Pancreas (tissue), 10 donors: ENCODE measurements at places on chromosomes 1 and 21.

GRCh38 chr1:93771843-93772242 is 90.2 kb upstream of the BCAR3 start:
- no peak for DNase-seq

DNA sequence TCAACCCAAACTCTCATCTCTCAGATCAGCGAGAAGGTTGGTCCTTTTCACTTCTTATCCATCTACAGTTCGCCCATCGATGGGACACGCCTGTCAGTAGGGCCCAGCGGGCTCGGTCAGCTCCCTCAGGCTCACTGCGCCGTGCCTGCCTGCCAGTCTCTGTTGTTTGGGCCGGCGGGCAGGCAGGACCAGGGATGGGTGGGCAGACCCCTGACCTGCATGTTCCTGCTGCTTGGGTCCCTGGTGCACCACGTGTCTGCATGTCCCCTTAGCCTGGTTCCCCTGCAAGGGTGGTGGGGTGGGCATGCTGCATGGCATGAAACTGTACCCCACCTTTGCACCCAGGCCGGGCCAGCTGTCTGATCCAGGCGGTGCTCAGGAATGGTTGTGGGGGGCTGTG is 52.4 kb downstream of the PTPRF start:
- no peak for DNase-seq

DNA sequence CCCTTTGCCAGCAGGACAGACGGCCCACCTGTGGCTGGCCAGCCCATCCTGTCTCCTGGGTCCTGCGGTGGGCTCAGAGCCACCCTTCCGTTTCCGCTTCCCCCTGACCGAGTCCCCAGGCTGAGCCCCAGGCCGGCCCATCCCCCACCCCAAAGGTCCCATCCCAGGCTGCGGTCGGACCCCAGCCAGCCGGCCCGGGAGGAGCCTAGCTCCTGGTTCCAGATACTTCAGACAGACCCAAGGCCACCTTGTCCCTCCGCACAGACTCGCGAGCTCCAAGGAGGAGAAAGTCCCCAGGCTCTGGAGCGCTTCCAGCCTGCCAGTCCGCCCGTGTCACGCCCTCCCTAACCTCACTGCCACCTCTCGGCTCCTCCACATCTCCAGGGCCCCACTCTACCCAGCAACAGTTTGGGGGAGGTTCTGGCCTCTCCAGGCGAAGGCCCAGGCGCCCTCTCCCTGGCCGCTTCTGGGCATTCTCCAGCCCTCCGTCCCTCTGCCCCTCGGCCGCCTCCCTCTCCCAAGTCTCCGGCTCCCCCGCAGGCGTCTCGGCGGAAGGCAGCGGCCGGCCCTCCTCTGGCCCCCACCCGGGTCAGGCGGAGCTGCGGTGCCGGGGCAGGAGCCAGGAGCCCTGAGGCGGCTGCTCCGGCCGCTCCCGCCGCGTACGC is 835 bp downstream of the LRRN2 start:
- no peak for DNase-seq

DNA sequence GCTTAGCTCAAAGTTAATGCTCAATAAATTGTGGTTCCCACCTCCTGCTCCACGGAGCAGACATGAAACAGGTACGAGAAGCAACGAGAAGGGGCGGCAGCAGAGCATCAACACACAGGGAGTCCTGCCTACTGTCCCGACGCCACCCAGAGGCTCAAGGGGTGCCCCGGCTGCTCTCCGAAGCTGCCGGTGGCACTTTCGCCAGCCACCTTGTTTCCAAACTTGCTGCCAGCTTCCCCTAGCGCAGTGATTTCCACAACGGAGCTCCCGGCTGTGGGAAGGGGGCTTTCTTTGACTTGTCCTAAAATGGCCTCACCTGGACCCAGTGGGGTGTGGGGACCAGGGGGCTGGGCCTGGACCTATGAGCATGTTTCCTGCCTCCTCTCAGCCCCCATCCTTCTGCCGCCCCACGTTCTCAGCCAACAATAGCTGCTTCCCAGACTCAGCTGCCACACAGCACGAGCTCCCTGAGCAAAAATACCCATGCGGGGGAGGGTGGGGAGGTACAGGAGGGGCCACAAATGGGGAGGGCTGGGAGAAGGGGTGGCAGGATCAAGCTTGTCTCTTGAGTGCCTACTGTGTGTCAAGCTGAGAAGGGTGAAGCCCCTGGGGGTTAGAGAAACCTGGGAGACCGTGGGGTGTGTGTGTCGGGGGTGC is 35.6 kb upstream of the ECE1 start:
- no peak for DNase-seq

GRCh38 chr1:87325982-87326738 is 2.5 kb upstream of the LMO4 start:
- no peak for DNase-seq

GRCh38 chr1:9730096-9730901 is 78.8 kb downstream of the PIK3CD start:
- DNase-seq: no peak

DNA sequence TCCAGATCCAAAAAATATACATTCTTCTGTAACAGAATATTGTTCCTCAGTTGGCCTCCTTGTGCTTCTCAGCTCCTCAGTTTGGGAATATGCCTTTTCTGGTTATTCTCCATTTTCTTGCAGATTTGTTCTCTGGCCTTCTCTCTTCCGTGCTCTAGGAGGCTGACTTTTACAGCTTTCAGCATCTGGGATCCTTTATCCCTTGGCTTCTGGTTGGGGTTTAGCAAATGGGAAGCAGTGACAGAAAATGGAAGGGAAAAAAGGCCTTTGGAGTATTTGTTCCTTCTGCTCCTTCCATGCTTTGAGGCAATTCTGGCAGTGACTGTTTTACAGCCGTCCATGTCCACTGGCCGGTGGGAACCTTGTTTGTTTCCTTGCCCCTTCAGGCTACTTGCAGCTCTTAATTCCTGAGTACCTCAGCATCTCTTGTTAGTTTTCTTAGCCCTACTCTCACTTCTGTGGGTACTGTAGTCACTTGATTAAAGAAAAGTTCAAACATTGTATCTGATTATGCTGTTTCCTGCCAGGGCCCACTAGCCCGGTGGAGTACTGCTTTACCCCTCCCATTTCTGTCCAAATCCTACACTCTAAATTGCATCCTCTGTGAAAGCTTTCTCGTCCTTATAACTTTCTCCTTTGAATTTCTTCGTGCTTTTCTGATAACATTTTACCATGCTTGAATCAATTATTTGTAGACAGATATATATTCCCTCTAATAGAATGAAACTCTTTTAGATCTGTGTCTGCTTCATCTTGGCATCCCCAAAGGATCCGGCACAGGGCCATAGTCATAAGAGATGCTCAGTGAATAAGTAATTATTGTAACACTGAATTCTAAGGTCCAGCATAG is 118.2 kb downstream of the OSBPL9 start:
- no peak for DNase-seq

- DNase-seq: no peak
Measured at GRCh38 chr1:22093513-22093912, 41.0 kb downstream of the CDC42 start.

DNA sequence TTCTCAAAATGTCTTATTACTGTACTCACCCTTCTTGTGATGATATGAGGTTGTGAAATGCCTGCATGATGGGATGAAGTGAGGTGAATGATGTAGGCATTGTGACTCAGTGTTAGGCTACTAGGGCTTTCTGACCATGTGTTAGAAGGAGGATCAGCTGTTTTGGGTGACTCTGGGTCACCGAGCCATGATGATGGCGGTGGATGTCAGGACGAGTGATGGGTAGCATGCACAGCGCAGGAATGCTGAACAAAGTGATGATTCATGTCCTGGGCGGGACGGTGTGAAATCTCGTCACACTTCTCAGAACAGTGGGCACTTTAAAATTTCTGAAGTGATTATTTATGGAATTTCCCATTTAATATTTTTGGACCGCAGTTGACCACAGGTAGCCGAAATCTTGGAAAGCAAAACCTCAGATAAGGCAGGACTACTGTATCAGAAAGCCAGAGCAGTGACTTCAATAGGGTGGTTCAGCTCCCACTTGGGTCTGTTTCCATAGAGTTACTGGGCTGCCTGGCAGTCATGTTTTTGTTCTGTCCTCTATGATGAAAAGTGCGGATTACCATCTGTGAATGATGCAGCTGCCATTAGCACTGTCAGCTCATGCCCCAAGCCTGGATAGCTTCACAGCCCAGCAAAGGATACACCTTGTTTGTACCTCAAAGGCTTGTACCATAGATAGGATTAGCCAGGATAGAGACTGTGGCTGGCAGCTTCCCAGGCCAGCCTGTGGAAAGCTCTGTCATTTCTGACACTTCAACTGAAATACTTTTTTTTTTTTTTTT is 26.6 kb downstream of the IL6R start:
- no peak for DNase-seq

DNA sequence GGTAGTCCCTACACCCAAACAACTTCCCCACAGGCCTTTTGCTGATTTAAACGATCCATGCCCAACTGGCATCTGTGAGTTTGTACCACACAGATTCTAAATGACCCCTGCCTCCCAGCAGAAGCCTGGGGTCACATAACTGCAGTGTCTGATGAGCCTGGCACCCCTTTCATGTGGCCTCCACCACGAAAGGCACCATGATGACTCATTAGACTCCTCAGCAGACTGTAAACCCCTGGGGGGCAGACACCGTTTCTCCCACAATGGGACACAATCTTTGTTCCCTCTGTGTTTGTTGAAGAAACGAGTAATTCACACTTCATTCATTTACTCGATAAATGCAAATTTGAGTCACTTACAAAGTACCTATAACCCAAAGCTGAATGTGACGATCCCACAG is 81.6 kb downstream of the CCDC185 start:
- no peak for DNase-seq

DNA sequence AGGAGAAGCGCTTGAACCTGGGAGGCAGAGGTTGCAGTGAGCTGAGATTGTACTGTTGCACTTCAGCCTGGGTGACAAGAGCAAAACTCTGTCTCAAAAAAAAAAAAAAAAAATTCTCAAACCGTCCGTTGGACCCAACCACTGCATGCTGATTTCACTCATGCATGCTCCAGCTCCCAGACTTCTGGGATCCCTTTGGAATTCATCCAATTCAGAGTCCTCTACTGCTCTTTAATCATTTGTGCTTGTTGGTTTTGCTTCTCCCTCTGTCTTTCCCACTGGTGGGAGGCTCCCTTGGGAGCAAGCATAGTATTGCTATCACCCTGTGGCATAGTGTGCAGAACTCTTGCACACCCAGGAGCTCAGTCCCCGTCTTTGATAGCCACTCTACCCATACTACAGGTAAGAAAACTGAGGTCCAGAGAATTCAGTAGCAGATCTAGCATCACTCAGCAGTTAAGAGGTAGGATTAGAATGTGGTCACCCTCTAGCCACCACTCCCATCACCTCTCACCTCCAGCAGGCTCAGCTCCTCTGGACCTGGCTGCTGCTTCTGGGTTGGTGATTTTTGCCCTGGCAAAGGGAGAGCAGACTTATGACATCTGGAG is 3.1 kb upstream of the LMNA start:
- no peak for DNase-seq

DNA sequence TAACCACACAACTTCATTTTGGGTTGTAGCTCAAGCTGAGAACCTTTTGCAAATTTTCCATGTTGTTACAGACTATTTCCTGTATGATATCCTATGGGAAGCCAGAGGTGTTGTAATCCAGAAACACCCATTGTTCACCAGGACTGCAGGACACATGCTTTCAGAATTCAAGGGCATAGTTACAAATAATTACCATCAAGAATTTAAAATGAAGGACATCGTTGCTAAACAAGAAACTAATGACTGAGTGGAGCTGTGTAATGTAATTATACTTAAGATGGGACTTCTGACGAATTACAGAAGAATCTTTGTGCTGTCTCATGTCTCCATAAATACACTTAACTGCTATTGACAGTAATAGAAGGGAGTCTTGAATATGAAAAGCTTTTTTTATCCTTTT is 47.6 kb upstream of the HOOK1 start:
- no peak for DNase-seq

GRCh38 chr1:92992054-92992453 is 30.8 kb upstream of the DIPK1A start:
- DNase-seq: no peak

- no peak for DNase-seq
Measured at GRCh38 chr1:97942161-97943123, 21.6 kb upstream of the DPYD start.

- DNase-seq: no peak
Measured at GRCh38 chr21:17523007-17523451, 10.2 kb downstream of the CXADR start.

DNA sequence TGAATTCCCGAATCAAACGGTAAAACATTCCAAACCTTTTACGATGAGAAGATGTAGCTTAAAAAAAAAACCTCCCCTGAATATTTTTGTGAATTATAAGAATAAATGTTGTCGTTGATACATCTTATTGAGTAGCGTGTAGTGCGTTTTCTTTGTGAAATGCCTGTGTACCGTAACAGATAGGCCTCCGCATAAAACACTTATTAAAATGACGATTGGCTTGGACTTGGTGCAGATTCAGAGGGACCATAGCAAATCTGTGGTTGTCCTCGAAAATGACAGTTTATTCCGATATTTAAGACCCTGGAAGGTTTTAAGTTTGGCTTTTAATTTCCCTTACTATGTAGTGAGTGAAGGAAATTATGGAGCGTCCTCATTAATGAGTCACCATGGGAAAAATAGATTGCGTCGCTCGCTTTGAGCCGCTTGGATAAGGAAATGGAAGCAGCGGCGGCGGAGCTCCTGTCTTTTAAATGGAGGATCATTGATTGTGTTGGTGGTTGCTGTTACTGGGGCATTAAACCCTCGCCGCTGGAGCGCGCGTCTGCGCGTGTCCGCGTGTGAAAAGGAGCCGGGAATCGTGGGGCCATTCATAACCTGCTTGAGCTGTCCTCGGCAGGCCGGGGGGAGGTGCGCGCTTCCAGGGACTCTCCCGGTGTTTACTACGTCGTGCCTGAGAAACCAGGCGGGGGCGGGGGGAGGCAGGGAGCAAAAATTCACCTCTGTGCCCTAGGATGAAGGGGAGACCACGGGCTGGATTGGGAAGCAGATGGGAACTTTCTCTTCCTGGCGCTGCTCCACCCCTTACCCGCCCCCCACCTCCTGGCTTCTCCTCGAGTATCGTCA is 1.6 kb downstream of the SPEN start:
- DNase-seq: peak; percentile 87

DNA sequence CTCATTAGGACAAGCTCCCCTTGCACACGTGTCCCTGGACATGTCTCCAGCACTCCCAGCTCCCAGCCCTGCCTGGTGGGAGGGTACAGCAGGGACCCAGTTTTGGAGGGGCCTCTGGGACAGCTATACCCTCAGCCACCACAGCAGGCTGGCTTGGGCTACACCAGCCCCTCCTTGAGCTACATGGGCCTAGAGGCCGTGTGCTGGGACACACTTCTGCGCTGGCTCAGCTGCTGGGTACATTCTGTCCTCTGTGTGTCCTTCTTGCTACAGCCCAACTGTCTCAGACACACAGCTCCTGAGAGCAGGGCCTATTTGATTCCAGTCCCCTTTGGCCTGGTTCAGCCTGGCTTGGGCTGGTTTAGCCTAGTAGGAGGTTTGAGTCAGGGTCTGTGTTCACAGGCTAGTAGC is 26.7 kb downstream of the DMAP1 start:
- DNase-seq: no peak
